Epithelial cell of proximal tubule (primary cell): ENCODE measurements at places on chromosomes 7 and 10.

- DNase-seq, result no peak
Observed at GRCh38 chr10:31087851-31088250, 56.2 kb upstream of the ZNF438 start.

GRCh38 chr7:94655848-94656657 is at the start of gene SGCE:
SGCE (minus strand) TSS chr7:94656133; CDS start chr7:94656098, 35 bp downstream.
- DNase-seq, result no peak

DNA sequence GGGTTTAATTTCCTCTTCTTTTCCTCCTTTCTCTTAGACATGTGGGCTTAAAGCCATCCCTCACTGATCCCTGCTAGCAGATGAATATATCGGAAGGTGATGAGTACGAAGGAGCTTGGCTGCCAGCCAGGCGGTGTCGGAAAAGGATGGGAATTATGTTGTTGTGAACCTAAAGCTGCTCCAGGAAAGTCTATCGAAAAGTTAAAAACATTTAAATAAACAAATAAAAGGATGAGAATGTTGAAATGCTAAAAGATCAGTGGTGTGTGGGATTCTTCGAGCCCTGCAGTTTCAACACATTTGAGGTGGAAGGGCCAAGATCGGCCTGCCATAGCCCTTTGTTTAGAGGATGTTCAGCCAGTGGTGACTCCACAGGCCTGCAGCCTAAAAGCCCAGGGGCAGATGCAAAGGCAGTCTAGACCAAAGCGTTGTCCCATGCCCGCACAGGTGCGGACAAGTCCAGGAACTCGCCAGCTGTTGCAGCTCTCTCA is 107.9 kb downstream of the JCAD start:
- DNase-seq, result no peak

DNA sequence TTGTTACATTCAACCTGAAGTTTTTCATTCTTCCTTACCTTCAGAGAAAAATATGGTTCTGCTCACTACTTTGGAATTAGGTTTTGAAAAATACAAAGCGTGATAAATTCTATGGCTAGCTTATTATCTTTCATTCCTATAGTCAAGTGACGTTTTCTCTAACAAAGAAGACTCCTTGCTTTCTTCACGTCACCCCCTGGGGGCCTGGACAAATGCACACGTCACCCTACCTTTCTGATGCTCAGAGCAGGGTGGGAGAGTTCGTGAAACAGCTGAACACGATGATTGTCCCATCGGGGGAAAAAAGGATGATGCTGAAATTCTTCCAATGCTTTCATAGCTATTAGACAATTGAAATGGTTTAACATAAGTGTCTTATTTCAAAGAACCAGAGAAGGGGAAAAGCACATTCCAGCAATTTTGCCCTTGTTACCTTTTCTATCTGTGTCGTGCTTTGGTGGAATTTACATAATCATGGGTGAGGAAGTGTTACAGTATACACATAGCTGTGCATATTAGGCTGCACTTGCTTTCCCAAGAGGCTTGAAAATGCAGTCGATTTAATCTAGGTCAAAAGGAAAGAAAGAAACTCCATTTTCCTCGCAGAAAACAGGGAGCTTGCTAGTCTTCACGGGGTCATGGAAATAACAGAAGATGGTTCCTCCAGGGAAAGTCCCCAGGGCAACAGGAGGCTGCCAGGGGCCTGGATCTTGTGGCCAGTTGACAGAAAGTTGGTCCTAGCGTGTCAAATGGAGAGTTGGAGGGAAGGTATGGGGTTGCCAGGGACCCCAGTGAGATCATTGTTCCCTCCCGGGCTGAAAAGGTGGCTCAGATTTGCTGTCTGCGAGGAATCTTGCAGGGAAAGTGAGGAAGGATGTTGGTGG is 189.2 kb downstream of the CELF2 start:
- DNase-seq, result no peak

DNA sequence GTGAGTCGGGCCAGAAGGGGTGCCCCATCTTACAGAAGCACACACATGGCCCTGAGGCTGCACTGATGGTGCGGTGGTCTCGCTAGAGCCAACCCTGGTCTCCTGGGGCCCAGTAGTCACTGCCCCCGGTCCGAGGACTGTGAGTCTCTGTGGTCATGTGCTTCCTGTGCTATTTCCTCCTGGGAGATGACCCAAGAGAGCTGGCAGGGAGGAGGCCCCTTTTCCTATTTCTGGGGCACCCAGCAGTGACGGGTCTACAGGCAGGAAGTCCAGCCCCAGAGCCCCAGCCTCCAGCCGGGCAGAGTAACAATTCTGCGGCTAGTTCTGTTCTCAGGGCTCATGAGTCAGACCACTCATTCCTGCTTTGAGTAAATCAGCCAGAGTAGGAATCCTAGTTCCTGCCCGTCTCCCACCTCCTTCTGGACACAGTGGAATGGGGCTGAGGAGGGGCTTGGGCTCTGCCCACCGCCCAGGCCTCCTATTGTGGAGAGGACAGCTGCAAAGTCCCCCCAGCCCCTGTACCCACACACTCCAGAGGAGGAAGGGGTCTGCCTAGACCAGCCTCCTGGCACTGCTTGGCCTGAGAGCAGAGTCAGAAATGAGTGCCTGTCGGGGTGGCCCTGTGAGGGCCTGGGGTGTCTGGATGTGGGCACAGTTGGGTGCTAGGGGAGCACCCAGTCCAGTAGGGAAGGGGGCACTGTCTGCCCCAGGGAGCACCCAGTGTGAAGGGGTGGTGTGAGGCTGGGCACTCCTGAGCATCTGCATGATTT is 80.5 kb upstream of the PPIF start:
- DNase-seq, result no peak

DNA sequence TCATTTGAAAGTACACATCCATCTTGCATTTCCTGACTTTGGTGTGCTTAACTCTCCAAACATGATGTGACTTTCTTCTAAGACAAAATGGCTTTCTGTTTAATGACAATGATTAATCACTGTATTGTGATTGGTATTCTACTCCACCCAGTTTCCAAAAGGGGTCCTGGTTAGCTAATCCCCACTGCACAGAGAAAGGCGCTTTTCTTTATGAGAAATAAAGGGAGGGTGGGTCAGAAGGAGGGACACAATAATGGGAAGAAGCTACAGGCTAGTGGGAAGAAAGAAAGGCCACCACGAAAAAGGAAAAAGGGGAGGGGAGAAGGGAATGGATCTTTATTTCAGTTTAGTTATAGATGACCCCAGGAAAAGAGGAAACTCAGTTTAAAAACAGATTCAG is 69.2 kb downstream of the PRTFDC1 start:
- no peak for DNase-seq

DNA sequence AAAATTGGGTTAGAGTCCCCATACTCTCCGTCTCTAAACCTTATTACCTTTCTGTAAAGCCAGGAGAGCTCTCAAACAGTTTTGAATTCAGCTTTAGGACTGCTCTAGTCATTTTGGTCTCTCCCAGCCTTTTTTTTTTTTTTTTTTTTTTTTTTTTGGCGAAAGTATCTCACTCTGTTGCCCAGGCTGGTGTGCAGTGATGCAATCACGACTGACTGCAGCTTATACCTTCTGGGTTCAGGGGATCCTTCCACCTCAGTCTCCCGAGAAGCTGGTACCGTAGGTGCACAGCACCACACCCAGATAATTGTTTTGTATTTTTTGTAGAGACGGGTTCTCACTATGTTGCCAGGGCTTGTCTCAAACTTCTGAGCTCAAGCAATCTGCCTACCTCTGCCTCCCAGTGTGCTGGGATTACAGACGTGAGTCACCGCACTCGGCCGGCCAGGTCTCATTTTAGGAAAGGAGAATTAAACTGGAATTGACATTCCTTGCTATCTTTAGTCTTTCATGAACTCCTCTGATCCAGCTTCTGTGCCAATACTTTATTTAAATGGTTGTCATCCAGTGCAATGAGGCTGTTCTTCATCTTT is 31.4 kb upstream of the RSU1 start:
- DNase-seq, result no peak

- no peak for DNase-seq
Observed at GRCh38 chr10:8874972-8875371, 820.5 kb downstream of the GATA3 start.

DNA sequence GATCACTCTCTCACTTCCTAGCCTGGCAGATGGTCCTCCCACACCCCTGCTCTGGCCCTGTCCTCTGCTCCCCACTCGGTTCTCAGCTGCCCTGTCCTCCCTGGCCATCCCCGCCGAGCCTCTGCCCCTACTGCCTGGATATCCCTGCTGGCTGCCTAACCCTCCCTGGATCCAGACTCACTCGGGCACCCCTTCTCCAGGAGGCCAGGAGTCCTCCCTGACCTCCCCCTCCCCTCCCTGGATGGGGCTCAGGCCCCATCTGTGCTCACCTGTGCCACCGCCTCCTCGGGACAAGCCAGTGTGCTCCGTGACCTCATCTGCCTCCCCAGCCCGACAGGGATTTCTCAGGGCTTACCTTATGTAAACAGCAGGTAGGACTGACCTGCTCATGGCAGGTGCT is 406.1 kb downstream of the TCERG1L start:
- DNase-seq, result no peak

DNA sequence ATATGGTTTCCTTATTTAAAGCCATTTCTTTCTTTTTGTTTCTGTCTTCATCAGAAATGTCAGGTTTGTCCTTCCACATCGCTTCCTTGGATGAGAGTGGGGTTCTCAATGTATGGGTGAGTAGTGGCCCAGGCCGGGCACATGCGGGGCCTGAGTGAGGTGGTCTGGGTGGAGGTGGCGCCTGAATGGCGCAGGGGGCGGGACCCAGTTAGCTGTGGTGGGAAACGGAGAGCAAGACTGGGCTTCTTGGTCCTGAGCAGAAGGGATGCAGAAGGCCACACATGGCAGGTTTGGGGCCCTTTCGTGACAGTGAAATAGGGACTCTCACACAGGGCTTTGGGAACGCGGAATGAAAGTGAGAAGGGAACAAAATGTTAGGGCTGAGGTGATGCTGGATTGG is 70.0 kb downstream of the DYNC2I1 start:
- no peak for DNase-seq

DNA sequence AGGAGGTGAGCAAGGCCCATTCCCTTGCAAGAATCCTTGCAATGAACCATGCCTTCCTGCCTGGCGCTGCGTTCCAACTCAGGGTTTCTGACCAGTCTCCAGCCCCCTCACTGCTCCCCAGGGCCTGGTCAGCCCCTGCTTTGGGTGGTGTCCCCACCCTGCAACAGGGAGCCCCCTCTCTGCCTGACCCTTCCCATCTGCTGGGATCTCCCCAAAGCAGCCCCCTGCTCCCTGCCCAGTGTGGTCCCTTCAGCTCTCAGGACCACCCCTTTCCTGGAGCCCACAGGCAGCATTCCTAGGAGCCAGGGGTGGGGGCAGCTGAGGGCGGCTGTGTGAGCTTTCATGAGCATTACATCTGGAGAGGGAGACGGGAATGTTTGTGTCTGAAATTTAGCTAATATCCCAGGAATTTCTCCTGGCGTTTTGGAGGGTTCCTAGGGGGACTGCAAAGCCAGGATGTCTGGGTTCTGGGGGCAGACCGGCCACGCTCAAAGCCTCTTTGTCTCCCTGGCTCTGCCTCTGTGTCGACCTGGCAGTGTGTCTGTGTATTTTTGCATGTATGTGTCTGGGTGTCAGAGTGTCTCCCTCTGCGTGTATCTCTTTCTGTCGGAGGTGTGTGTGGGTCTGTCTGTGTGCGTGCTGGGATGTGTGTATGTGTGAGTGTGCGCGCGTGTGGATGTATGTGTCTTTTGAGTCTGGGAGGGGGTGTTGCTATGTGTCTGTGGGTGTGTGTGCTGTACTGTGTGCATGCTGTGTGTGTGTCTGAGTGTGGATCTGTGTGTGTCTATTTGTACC is 300.5 kb upstream of the ZMIZ1 start:
- no peak for DNase-seq

- no peak for DNase-seq
Observed at GRCh38 chr10:33897291-33897752, 562.9 kb upstream of the NRP1 start.

DNA sequence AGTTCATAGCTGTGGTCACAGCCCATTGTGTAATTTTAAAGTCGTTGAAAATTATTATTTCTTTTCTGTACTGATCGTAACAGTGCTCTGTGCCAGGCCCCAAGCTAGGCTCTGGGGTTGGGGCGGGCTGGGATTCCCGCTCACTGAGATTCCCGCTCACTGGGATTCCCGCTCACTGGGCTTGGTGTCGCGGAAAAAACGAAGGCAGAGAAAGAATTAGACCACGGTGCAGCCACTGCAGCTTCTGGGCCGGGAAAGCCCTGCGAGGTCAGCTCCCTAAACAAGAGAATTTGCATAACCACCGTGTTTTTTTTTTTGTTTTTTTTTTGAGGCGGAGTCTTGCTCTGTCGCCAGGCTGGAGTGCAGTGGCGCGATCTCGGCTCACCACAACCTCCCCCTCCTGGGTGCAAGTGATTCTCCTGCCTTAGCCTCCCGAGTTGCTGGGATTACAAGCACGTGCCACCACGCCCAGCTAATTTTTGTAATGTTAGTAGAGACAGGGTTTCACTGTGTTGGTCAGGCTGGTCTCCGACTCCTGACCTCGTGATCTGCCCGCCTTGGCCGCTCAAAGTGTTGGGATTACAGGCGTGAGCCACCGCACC is 31.2 kb downstream of the FOXK1 start:
- no peak for DNase-seq

GRCh38 chr10:132626019-132626760 is 88.6 kb downstream of the INPP5A start:
- no peak for DNase-seq

GRCh38 chr7:78179211-78179610 is 380.6 kb downstream of the PHTF2 start:
- no peak for DNase-seq

DNA sequence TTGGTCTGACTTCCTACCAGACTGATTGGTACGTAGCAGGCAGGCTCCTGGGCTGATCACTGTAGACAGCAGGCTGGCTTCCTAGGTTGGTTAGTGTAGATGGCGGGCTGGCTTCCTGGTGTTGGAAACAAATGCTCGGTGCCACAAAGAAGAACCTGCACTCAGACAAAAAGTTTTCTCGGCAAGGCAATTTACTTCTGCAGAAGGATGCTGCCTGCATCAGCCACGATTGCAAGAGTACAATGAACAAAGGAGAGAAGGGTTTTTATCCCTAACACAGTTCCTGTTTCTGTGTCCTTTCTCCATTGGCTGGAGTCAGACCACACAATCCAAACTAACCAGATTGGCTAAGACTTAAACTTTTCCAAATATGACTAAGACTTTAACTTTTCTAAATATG is 123.6 kb upstream of the PPP2R2D start:
- no peak for DNase-seq

DNA sequence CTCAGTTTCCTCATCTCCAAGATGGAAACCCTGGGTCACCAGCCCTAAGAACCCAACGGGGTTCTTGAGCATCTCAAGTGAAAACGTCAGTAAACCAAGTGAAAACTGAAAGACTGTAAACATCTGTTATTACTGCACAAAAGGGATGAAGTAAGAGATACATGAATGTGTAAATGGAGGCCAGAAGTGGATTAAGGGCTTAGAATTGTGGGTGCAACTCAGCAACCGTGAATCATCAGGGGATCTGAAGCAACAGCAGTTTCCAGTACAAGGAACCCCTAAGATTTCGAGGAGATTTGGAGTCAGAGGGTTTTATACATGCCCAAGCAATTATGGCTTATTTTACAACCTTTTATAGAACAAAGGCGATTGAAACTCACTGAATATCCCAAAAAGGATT is 95.7 kb upstream of the SVIL start:
- no peak for DNase-seq

DNA sequence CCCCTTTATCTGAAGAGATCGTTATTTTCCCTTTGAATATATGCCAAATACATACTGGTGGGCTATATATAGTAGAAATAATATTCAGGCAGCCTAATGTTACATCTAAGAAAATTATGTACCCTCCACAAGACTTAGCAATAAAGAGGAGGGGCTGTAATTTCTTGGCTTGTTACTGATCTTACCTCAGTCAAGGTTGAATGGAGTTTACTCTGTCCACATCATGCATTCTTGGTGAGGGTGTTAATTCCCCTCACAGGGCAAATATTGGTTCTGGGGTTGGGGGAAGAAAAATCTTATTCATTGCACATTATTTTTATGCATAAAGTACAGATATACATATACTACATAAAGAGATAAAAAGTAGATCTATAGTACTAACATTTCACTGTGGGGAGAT is 145.8 kb upstream of the ANK3 start:
- no peak for DNase-seq
